ENCODE measurements at places on chromosomes 2 and 18. TPM values are rescaled to one million over a fixed set of nuclear protein-coding genes. Genes with fewer than 3 reads are reported as not detected.

The COL4A4 gene
- polyA plus RNA-seq: 0.10 TPM

The CHRNG gene
- not detected for polyA plus RNA-seq

The TRIM54 gene
- polyA plus RNA-seq: 0.18 TPM

The SKA1 gene
- 3.1 TPM for polyA plus RNA-seq

The ERMN gene
- 0.06 TPM for polyA plus RNA-seq

The RAB6C gene
- polyA plus RNA-seq: 0.02 TPM

The FBXO36 gene
- polyA plus RNA-seq: 1.3 TPM

The CLHC1 gene
- polyA plus RNA-seq: 10.9 TPM

The CDH20 gene
- 0.21 TPM for polyA plus RNA-seq

The TCF23 gene
- polyA plus RNA-seq: 0.02 TPM

The CPO gene
- polyA plus RNA-seq: 0.06 TPM

The SCTR gene
- polyA plus RNA-seq: 0.13 TPM

The ANKRD36B gene
- polyA plus RNA-seq: 1.8 TPM

The RUFY4 gene
- 0.52 TPM for polyA plus RNA-seq
